Renal cortex interstitium (tissue), 15 donors: ENCODE measurements at places on chromosomes 4 and X. TPM values are rescaled to one million over a fixed set of nuclear protein-coding genes. Genes with fewer than 3 reads are reported as not detected.

DNA sequence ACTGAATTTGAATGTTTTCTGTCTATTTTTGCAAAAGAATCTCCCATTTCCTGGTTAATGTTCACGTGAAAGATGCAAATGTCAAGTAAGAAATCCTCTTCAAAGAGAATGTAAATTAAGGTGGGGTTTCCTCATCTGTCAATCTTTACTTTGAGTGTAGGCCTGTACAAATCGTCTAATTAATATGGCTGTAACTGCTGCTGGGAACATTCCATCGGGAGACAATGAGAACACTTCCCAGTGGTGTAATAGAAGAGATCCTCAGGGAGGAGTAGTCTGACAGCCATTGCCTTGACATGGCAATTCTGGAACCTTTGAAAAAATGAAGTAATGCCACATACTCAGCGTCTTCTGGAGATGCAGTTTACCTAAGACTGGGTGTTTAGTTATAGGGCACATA lies 3.7 kb downstream of the EREG start:
- no peak for DNase-seq

PPP4R3C gene
- not detected for polyA plus RNA-seq

GRCh38 chr4:150008546-150008945 lies 69.7 kb upstream of the DCLK2 start:
- no peak for DNase-seq

DNA sequence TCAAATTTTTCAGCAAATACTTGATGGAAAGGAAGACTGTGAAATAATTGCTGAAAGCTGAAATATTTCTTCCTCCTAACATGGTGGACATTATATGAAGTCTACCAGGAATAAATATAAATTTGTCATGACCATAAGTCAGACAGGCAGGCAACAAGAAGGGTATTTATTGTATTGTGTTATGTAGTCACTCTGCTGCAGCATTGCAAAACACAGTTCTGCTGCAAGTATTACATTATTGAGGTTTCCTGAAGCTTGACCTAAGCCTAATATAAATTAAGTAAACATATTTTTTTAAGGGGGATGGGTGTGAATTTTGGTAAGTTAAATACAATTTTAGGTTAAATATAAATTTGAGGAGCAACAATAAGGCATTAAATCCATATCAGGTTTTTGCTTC lies 60.2 kb upstream of the MAOA start:
- DNase-seq: no peak

DNA sequence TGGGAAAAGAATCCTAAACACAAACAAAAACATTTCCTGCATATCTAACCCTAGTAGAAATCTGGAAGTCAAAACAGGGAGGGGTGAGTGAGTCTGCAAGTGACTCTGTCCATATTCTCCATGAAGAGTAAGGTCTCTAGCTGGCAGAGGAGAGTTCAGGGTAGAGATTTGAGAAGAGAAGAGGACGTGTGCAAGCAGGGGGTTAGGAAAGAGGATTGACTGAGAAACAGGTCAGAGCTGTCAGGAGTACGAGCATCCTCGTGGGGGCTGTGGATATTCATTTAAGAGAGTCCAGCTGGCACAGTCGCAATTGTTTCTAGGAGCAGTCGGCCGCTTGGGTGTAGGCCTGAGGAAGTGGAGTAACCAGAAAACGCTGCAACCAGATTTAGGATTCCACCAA lies 27.9 kb downstream of the PROM1 start:
- no peak for DNase-seq

- no peak for DNase-seq
These were observed 1068.3 kb downstream of the STIM2 start for GRCh38 chr4:27928761-27929540.
